ENCODE measurements at places on chromosomes 1 and 21.

- H3K4me3 ChIP-seq, result peak overlapping the region; percentile 76
- peak overlapping the region; percentile 83 for H3K27ac ChIP-seq
- H3K36me3 ChIP-seq, result peaks cover 42% of the 10 kb centered on the region
These were observed 633 bp upstream of the PPFIA4 start for GRCh38 chr1:203025686-203026030.

DNA sequence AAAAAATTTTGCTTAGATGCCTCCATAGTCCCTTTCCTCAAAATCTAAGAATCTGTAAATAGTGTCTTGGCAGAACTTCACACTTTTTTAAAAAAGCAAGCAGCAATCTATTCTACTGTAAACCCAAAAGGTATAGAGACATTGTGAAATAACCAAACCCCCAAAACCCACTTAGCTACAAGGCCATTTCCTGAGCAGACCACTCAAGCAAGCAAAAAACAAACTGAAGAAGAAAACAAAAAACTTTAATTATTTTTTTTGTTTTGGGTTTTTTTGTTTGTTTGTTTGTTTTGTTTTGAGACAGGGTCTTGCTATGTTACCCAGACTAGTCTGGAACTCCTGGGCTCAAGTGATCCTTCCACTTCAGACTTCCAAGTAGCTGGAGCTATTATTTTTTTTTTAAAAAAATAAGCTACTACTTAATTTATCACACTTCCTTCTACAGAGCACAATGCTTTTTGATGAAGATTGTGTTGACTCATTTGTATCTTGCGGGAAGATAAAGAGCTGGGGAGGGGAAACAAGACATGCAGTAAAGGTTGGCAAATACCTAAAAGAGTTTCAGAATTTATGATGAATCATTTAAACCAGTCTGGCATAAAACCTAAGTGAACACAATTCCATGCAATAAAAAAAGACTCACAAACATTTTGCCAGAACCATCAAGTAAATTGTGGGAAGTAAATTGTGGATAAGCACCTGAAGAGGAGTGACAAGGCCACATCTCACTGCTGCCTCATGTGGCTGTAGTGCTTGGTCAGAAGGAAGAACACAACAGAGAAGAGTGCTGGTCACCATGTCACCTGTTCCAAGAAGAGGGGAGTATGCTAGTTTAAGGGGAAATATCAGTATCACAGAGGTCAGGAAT, 2.7 kb upstream of the PTPN22 start:
- peak overlapping the region; percentile 85 for H3K27ac ChIP-seq
- peaks cover 13% of the 10 kb centered on the region for H3K36me3 ChIP-seq

GRCh38 chr1:224744521-224744920, 128.4 kb downstream of the CNIH3 start:
- no peaks in the 10 kb centered on the region for H3K36me3 ChIP-seq
- H3K4me1 ChIP-seq, result no peaks in the 10 kb centered on the region
- no peak for DNase-seq
- H3K4me3 ChIP-seq, result no peak overlapping the region

GRCh38 chr1:6473974-6474814, 8.2 kb upstream of the TNFRSF25 start:
- DNase-seq, result no peak
- H3K27me3 ChIP-seq, result no peaks in the 10 kb centered on the region
- H3K36me3 ChIP-seq, result no peaks in the 10 kb centered on the region
- no peak overlapping the region for H3K4me3 ChIP-seq
- no peak overlapping the region for H3K27ac ChIP-seq

- no peak for DNase-seq
- H3K27me3 ChIP-seq, result no peaks in the 10 kb centered on the region
- no peaks in the 10 kb centered on the region for H3K4me1 ChIP-seq
- no peak overlapping the region for H3K4me3 ChIP-seq
These were observed 9.5 kb downstream of the PSMB4 start for GRCh38 chr1:151408891-151409290.

DNA sequence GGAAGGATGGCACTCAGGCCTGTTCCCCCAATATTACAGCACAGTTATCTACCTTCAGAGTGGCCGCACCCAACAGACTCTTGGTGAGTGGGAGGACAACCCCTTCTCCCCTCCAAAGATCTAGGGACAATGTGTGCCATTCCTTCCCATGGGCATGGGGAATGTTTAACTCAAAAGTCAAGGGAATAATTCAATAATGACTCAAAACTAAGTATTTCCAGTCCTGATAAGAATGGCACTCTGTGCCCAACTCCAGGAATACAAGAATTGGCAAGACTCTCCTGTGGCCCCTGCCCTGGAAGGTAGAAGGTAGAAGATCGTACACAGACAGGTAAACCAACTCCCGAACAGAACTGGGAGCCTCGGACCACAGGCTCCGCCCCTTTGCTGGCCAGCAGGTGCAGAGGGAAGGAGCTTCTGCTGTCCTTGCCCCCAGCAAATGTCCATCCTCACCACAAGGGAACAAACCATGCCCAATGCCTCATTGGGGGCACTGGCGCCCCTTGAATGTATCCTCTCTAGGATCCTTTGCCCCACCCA, 514.0 kb downstream of the NPHP4 start:
- H3K27me3 ChIP-seq, result no peaks in the 10 kb centered on the region
- DNase-seq, result no peak
- H3K4me3 ChIP-seq, result no peak overlapping the region
- H3K4me1 ChIP-seq, result no peaks in the 10 kb centered on the region
- H3K27ac ChIP-seq, result no peak overlapping the region

GRCh38 chr1:93399781-93400180, 48.1 kb upstream of the FNBP1L start:
- no peak for DNase-seq
- H3K36me3 ChIP-seq, result no peaks in the 10 kb centered on the region
- H3K4me3 ChIP-seq, result no peak overlapping the region
- peaks cover 3% of the 10 kb centered on the region for H3K27me3 ChIP-seq

DNA sequence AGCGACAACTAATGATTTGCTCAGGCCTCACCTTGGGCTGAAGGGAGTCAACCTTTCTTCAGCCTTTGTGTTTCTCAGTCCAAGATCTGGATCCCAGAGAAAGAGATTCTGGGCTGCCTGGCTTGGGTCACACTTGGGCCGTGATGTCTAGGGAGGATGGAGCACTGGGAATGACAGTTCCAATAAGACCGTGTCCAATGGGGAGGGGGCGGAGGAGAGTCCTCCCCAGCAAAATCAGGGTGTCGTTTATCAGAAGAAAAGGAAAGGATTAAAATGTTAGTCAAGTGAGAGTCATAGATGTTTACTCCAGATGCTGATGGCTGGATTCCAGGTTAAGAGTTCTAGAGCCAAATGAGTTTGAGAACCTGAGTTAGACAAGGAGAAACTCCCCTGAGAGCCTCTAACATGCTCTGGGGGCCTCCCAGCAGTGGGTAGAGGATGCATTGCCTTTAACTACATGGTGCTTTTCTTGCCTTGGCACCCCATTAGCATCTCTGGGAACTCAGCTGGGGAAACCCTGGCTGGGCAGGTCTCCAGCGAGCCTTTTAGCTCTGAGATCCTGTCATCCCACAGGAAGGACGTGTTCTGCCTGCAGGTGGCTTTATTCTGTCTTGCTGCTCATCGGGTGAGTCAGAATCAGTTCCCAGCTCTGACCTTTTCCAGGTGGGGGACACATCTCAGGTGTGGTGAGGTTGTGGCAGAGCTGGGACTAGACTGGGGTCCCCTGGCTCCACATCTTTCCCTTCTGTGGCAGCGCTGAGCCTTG, 22.2 kb downstream of the NIPAL3 start:
- DNase-seq, result no peak
- H3K36me3 ChIP-seq, result peaks cover 19% of the 10 kb centered on the region
- peaks cover 4% of the 10 kb centered on the region for H3K4me1 ChIP-seq
- no peak overlapping the region for H3K27ac ChIP-seq
- no peaks in the 10 kb centered on the region for H3K27me3 ChIP-seq

- H3K27ac ChIP-seq, result no peak overlapping the region
- peaks cover 2% of the 10 kb centered on the region for H3K36me3 ChIP-seq
- DNase-seq, result no peak
- H3K27me3 ChIP-seq, result no peaks in the 10 kb centered on the region
- H3K4me3 ChIP-seq, result no peak overlapping the region
These were observed 135.0 kb downstream of the LHX4 start for GRCh38 chr1:180365039-180365438.

GRCh38 chr1:162772571-162773154, 17.8 kb upstream of the HSD17B7 start:
- no peaks in the 10 kb centered on the region for H3K4me1 ChIP-seq
- H3K27ac ChIP-seq, result no peak overlapping the region
- peaks cover 22% of the 10 kb centered on the region for H3K27me3 ChIP-seq

- H3K4me1 ChIP-seq, result no peaks in the 10 kb centered on the region
- no peak overlapping the region for H3K4me3 ChIP-seq
- no peak for DNase-seq
- H3K27me3 ChIP-seq, result peaks cover 10% of the 10 kb centered on the region
These were observed 272.6 kb downstream of the S1PR1 start for GRCh38 chr1:101509370-101509769.

DNA sequence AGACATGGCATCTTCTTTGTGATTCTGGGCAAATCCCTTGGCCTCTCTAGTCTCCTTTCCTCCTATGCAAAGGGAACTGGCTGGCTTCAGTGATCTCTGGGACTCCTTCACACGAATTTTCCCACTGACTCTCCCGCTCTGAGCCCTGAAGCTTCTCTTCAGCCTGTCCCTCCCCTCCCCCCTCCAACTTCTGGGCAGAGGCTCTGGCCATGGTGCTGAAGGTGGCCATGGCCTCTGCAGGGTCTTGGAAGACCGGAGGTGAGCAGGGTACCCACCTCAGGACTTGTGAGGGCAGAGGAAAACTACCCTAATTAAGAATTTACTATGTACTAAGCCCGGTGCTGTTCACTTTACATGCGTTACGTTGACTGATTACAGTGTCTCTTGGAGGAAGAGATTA, 29.4 kb upstream of the POU3F1 start:
- H3K27me3 ChIP-seq, result peaks cover 3% of the 10 kb centered on the region
- no peak overlapping the region for H3K4me3 ChIP-seq
- H3K36me3 ChIP-seq, result no peaks in the 10 kb centered on the region

All from T-helper 2 cell treated with Interferon-gamma antibody and Interleukin-4, amounts not matched to agents 5 μg/mL and 100 μg/mL, for 36 hours (primary cell).